ENCODE measurements at places on chromosomes 2 and 18.

- no peak for DNase-seq
Observed at GRCh38 chr2:75174981-75175380, 24.3 kb downstream of the TACR1 start.

DNA sequence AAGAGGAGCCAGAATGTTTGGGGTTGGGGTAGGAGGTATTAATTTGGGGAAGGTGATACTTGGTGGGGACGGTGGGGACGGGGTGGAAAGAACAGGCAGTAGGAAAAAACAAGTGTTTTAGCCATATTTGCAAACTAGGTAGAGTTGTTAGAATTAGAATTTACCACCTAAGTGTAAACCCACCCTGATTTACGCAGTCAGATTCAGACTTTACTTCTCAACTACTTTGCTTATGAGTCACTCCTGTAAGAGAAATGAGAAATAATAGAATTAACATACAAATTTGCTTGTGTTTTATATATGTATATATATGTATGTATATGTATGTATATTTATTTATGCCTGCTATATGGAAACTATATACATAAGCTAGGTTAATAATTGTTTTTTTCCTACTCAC is 1168.2 kb upstream of the ZEB2 start:
- DNase-seq, result no peak

DNA sequence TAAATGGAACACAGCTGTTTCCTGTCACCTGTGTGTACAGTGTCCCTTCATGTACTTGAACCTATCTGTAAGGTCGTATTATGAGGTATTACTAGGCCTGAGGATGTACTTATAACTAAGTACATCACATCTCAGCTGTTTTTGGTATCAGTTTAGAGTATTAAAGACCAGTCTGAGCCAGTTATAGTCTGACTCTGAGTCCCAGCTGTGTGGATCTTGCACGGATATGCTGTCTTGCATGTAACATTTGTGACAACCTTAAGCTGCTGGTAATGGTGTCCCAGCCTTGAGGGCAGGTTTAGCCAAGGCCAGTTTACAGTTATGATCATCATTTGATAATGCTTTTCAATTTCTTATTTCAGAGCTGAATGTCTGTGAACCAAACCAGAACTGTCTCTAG is 496.3 kb downstream of the SLC4A3 start:
- DNase-seq, result no peak

GRCh38 chr2:97891611-97892010 is 104.1 kb downstream of the TMEM131 start:
- no peak for DNase-seq

GRCh38 chr2:152336119-152336853 is 1.3 kb downstream of the FMNL2 start:
- DNase-seq, result no peak

DNA sequence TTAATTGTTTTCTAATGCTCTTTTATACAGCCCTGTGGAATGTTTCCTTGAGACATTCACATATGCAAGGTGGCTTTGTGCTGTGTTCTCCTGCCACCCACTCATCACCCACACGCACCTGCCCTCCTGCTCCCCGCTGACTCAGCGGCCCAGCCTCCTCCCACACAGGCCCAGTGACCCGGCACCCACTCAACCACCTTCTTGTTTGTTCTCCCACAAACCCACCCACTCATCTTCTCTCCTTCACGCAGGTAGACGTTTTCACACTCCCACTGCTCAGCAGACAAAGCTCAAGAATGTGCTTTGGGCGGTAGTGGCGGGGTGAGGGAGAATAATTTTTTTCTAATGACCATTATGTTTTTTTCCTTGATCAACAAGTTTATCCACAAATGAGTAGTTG is 28.6 kb upstream of the NEMP2 start:
- DNase-seq, result peak; percentile 58

- no peak for DNase-seq
Observed at GRCh38 chr2:215553946-215554345, 118.1 kb upstream of the FN1 start.

GRCh38 chr18:35467624-35468016 is 30.1 kb downstream of the INO80C start:
- no peak for DNase-seq

DNA sequence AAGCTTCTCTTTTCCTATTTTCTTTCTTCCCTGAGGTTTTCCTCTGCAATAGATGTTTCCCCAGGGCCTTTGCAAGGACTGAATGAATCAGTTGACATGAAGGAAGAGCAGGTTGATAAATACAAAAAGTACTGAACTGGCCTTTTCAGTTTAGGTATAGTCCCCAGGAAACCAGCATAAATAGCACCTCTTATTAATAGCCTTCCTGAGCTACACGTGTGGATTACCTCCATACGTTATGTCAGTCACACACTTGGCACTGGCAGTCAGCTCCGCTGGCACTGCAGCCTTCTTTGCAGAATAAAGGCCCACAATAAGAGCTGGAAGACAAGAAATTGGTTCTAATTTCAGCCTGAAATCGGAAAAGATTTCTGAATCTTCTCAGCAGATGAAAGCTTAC is 60.7 kb downstream of the KCTD18 start:
- DNase-seq, result no peak

GRCh38 chr2:235851828-235852525 is 316.2 kb downstream of the GBX2 start:
- DNase-seq, result no peak

GRCh38 chr2:229980431-229981184 is 58.3 kb downstream of the FBXO36 start:
- DNase-seq, result no peak

GRCh38 chr2:45851576-45852304 is 200.3 kb downstream of the PRKCE start:
- no peak for DNase-seq

- DNase-seq, result no peak
Observed at GRCh38 chr18:28669165-28669564, 492.2 kb upstream of the CDH2 start.

GRCh38 chr2:74188696-74189095 is 9.7 kb upstream of the MTHFD2 start:
- no peak for DNase-seq

GRCh38 chr18:60092073-60092472 is 192.3 kb downstream of the PMAIP1 start:
- DNase-seq, result no peak

GRCh38 chr2:52686935-52687334 is 1080.7 kb upstream of the CHAC2 start:
- no peak for DNase-seq

DNA sequence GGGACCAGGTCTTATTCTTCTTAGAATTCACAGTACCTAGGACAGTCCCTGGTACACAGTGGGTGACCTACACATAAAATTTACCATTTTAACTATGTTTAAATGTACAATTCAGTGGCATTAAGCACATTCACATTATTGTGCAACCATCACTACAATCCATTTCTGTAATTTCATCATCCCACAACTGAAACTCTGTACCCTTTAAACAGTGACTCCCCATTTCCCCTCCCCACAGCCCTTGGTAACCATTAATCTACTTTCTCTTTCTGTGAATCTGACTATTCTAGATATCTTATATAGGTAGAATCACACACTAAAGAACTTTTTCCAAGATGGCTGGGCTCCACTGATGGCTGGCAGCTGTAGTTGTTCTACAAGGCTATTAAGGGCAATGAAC is 41.6 kb downstream of the GFPT1 start:
- DNase-seq, result no peak

DNA sequence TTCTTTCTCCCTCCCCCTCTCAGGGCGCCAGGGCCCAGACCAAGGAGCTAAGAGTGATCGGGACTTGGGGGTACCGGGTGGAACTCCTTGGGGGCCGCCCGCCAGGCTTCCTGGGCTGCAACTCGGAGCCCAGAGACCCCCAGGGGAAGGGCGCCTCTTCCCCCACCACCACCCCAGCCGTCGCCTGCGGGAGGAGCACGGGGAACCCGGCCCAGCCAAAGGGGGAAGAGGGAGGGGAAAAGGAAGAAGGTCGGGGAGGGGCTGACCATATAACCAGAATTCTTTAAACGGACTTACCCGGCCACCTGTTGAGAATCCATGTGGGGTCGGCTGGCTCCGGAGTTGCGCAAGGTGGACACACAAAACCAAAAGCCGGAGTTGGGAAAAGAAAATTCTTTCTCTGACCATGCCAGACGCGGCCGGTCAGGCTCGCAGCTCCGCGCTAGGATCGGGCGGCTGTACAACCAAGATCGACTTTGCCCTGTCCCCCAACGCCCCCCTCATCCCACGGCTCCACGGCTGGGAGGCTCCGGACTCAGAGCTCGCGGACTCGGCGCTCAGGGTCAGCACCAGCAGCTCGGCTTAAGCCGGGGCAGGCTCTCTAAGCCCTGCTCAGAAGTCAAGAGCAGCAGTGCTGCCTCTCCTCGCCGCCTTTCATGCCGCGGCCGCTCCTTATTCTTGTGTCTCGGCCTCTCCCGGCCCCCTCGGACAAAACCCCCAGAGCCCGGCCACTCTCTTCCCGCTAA is 6.3 kb upstream of the SIX3 start:
- DNase-seq, result no peak

DNA sequence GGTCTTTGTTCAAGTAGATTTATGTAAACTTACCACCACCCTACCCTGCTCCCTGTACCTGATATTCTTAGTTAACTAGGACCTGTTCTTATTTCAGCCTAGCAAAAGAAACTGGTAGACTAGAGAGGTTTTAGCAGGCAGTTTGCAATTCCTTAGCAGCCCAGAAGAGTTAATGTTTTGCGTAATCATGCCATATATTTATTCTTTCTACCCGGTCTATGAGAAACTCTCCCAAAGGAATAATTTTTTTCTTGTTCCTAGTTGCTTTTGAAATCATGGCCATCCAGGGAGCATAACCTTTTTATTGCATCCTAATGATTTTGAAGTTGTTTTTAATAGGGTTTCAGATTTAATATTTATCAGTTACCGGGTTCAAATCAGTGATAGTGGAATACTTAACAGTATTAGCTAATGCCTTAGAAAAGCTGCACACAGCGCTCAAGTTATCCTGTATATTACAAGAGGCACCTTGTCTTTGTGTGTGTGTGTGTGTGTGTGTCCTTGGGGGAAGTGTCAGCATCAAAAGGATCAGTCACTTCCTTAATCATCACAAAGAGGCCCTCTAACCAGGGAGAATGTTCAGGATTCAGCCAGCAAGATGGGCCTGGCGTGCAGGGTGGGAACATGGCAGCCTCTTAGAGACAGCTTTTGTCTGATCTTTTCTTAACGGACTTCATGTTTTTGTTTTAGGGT is 52.9 kb downstream of the CABLES1 start:
- DNase-seq, result no peak

GRCh38 chr2:1546901-1547300 is 133.6 kb downstream of the TPO start:
- no peak for DNase-seq

DNA sequence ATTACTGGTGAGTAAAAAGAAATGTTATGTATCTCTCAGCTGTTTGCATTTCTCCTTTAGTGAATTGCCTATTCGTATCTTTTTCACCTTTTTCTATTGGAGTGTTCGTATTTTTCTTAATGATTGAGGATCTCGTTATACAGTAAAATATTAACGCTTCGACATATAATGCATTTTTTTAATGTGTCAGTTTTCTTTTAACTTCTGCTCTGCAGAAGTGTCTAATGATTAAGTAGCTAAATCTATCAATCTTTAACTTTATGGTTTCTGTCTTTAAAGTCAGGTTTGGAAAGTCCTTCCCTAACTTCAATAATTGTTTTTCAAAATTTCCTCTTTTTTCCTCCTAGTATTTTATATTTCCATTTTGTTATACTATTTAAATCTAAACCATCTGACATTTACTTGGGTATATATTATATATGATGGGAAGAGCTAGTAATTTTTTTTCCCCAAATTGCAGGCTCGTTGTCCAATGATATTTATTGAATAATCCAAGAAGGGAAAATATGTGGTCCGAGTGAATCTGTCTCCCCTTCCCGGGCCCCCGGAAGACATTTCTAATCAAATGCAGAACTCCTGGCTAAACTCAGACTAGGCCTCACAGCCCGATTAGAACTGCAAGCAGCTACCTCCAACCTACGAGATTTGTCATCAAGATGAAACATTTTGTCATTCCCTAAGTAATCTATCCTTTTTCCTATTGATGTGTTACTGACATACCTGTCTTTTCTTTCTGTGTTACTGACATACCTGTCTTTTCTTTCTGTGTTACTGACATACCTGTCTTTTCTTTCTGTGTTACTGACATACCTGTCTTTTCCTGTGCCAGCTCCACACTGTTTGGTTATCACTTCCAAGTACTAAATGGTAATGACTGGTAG is 17.2 kb downstream of the PCBP1 start:
- peak; percentile 49 for DNase-seq

- DNase-seq, result no peak
Observed at GRCh38 chr2:124970030-124970429, 944.9 kb downstream of the CNTNAP5 start.

DNA sequence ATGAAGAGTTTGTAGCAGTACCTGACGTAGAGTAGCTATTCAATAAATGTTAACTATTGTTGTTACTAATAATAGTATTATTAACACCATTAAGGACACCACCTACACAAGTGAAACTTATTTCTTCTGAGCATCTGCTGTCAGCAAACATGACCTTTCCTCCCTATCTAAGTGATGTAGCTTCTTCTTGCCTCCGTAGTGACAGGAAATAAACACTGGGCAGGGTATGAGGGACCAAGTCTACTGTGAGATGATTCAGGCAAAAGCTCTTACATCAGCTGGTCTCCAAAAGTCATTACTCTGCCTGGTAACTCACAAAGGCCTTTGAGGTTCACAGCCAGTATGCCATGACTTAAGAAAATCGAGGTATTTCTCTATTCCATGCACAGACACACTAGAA is 750.5 kb downstream of the CPS1 start:
- DNase-seq, result no peak

- DNase-seq, result no peak
Observed at GRCh38 chr18:49835405-49835804, 22.1 kb upstream of the ACAA2 start.

DNA sequence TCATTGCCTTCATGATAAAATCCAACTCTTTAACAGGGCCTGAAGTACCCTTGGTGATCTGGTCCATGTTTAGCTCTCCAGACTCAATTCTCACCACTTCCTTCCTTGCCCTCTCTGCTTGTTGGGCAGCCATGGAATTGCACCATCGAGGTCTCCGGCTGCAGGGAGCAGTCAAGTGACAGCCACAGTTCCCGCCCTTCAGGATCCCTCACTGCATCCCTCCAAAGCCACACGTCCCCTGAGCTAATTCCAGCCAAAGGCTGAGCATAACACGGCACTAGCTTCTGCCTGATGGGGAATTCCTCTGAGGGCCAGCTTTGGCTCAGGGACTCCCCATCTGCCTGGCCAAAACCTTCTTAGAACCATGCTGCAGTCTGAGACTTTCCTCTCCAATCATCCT is 47.4 kb upstream of the SLC1A4 start:
- no peak for DNase-seq

DNA sequence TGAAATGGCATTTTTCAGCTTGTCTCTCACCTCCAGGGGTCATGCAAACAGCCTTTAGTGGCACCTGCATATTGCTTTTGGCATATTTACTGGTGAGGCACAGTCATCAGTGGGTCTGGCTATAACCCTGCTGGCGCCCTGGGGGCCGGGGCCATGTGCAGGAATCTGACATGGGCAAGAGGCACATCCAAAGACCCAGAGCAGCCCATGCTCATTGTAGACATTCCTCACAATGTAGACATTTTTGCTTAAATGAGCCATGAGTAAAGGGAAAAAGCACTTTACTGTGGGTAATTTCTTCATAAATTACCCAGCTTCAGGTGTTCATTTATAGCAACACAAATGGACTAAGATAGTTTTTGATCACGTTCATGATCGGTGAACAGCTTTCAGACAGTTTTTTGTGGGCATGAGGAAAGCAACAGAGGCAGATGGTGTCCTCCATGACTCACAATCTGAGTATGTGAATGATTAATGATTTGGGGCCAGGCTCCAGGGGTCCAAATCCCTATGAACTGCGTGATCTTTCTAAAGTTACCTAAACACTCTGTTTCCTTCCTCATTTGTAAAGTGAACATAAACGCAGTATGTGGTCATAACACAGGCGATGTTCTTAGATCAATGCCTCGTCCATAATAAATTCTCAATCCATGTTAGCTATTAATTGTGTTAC is 85.8 kb downstream of the LIPG start:
- no peak for DNase-seq
